WTC11 (cell line): ENCODE measurements at places on chromosomes 4 and X. TPM values are rescaled to one million over a fixed set of nuclear protein-coding genes. Genes with fewer than 3 reads are reported as not detected.

MYOZ2 gene
- not detected in 3 replicates for total RNA-seq

PRPS2 gene
- total RNA-seq = 33.4 to 40.8 TPM (median 38.4 TPM) in 3 replicates

UNC5C gene
- 0.25 to 1.0 TPM (median 0.30 TPM) in 3 replicates for total RNA-seq

LEF1 gene
- 1.2 to 1.6 TPM (median 1.3 TPM) in 3 replicates for total RNA-seq

CXCL1 gene
- total RNA-seq = 0.85 to 1.4 TPM (median 1.4 TPM) in 3 replicates

LIMCH1 gene
- 0.66 to 0.92 TPM (median 0.80 TPM) in 3 replicates for total RNA-seq

GABRG1 gene
- total RNA-seq = 0.17 to 0.34 TPM (median 0.30 TPM) in 3 replicates

DNA sequence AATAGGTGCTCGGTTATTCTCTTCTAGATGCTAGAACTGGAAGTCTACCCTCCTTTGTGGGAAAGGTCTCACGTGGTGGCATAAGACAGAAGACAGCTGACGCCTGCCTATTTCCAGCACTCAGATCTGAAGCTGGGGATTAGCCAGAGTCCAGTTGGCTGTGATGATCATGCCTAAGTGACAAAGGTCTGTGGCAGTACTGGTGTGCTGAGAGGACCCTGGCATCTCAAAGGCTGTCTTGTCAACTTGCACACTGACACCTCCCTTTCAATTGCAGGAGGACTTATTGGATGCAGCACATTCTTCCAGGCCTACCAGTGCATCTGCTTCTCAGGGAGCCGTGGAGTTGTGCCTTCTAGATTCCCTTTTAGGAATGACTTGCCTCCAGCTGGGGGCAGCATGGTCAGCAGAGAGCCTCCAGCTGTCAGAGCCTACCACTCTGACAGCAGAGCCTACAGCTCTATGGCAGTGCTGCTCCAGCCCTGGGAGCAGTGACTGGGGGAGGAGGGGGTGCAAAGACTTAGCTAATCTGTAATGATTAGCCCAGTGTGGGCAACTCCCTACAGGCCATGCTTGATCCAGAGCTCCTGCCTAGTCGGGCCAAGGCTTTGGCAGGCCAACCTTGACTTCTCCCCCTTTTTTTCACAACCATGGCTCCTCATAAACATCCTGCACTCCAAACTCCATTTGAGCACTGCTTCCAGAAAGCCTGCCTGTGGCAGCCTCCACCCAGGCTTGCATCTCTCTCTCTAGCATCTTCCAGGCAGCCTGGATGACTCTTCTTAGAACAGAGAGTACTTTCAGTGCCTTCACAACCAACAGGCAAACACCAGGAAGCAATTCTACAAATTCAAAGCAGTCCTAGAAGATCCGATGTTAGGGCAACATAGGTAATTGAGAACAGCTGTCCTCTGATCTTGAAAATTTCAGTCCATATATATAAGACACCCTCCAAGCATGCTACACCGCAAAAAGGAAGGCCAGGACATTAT lies 13.8 kb upstream of the FGFBP2 start:
- H3K36me3 ChIP-seq = peaks cover 28% of the 10 kb centered on the region
- no peaks in the 10 kb centered on the region for H3K27me3 ChIP-seq
- no peak overlapping the region for H3K4me3 ChIP-seq
- peaks cover 5% of the 10 kb centered on the region for H3K4me1 ChIP-seq

- peaks cover 4% of the 10 kb centered on the region; the same call in 1 of the 2 replicates for H3K36me3 ChIP-seq
- no peaks in the 10 kb centered on the region for H3K4me1 ChIP-seq
- no peak overlapping the region for H3K27ac ChIP-seq
- no peak for DNase-seq
- no peaks in the 10 kb centered on the region for H3K27me3 ChIP-seq
These were observed 29.3 kb downstream of the CLCN3 start for GRCh38 chr4:169649545-169650226.

- H3K36me3 ChIP-seq = no peaks in the 10 kb centered on the region
- H3K27ac ChIP-seq = no peak overlapping the region
- no peak overlapping the region for H3K4me3 ChIP-seq
These were observed 25.7 kb upstream of the CCKAR start for GRCh38 chr4:26515936-26516335.

GRCh38 chrX:45485719-45486118 lies 285.0 kb upstream of the DIPK2B start:
- no peak overlapping the region for H3K27ac ChIP-seq
- DNase-seq = no peak
- H3K4me3 ChIP-seq = no peak overlapping the region
- no peaks in the 10 kb centered on the region for H3K36me3 ChIP-seq
- H3K4me1 ChIP-seq = peaks cover 5% of the 10 kb centered on the region
- H3K27me3 ChIP-seq = no peaks in the 10 kb centered on the region

DNA sequence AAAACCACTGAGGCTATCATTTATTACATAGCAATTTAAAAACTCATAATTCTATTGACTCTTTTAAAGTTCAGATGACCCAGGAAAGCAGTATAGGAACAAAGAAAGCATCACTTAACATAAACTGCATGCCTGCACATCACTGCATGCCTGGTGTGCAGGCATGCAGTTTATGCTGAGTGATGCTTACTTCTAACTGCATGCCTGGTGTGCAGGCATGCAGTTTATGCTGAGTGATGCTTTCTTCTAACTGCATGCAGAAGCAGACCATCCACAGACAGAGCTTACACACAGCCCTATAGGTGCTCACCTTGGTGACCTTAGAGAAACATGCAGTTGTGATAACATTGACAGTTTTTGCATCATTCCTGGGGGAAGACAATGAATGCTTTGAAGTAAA lies 17.0 kb downstream of the SDAD1 start:
- no peak overlapping the region for H3K4me3 ChIP-seq
- H3K36me3 ChIP-seq = peaks cover 80% of the 10 kb centered on the region
- no peak for DNase-seq
- H3K27ac ChIP-seq = no peak overlapping the region
- no peaks in the 10 kb centered on the region for H3K27me3 ChIP-seq

GRCh38 chr4:79445371-79445781 lies 37.3 kb upstream of the GK2 start:
- no peaks in the 10 kb centered on the region for H3K36me3 ChIP-seq
- DNase-seq = peak; percentile 5
- H3K27me3 ChIP-seq = no peaks in the 10 kb centered on the region
- H3K27ac ChIP-seq = no peak overlapping the region
- H3K4me1 ChIP-seq = peaks cover 26% of the 10 kb centered on the region
- H3K4me3 ChIP-seq = no peak overlapping the region

DNA sequence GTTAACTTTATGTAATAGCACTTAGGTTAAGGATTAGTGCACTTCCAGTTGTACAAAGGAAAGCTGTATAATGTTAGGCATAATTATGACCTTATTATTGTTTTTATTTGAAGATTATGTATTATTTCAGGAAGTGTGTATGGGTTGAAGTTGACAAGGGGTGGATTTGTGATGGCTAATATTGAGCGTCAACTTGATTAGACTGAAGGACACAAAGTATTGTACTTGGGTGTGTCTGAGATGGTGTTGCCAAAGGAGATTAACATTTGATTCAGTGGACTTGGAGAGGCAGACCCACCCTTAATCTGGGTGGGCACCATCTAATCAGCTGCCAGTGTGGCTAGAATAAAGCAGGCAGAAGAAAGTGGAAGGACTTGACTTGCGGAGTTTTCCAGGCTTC lies 127.3 kb downstream of the PPARGC1A start:
- H3K27ac ChIP-seq = no peak overlapping the region
- H3K36me3 ChIP-seq = no peaks in the 10 kb centered on the region
- DNase-seq = no peak
- H3K4me1 ChIP-seq = peaks cover 12% of the 10 kb centered on the region

DNA sequence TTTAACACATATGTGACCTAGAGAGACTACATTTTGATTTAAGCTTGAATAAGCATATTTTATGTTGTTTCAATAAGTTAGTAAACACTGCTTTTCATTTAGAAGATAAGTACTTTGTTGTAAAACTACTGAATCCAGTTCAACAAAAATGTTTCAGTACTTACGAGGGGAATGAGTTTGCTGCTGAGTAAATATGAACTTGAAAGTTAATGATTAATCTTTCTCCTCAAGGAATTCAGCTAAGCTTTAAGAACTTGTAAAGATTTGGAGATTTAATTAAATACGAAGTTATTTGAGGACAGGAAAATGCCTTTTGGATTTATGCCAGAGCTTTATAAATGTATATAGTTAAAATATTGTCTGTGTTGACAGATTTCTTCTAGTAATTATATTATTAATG lies 933.0 kb upstream of the LCORL start:
- DNase-seq = no peak
- H3K4me3 ChIP-seq = no peak overlapping the region
- no peaks in the 10 kb centered on the region for H3K27me3 ChIP-seq
- H3K4me1 ChIP-seq = no peaks in the 10 kb centered on the region

DNA sequence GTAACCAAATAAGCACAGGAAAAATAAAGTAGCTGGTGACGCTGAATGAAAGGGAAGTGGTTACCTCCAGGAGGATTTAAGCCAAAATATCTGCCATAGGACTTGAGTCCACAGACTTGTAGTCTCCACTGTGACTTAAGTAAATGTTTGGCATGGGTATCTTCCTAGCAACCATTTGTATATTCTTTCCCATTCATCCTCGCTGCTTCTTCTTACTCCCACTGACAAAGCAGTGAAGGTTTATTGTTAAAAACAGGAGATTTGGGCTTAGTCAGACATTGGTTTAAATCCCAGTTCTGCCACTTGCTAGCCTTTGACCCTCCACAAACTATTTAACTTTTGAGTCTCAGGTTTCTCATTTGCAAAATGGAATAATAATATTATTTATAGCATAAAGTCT lies 22.3 kb downstream of the COL4A6 start:
- no peak overlapping the region for H3K4me3 ChIP-seq
- no peaks in the 10 kb centered on the region for H3K27me3 ChIP-seq
- H3K36me3 ChIP-seq = no peaks in the 10 kb centered on the region

DNA sequence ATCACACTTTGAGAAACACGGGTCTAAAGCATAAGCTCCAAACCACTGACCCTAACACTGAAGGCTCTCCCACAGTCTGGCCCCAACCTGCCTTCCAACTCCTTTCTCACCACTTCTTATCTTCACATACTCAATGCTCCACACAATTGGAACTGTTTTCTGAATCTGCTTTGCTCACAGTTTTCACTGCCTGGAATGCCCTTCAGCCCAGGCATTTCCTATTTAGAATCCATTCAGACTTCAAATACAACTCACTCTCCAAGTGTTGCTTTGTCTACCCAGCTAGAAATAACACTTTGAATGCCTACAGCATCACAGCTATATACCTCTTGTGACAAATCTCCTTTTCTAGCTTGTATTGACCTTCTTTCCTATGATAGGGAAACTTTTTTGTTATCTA lies 10.2 kb downstream of the OTUD4 start:
- no peak overlapping the region for H3K27ac ChIP-seq
- peaks cover 40% of the 10 kb centered on the region for H3K36me3 ChIP-seq
- H3K4me3 ChIP-seq = no peak overlapping the region
- H3K27me3 ChIP-seq = no peaks in the 10 kb centered on the region

DNA sequence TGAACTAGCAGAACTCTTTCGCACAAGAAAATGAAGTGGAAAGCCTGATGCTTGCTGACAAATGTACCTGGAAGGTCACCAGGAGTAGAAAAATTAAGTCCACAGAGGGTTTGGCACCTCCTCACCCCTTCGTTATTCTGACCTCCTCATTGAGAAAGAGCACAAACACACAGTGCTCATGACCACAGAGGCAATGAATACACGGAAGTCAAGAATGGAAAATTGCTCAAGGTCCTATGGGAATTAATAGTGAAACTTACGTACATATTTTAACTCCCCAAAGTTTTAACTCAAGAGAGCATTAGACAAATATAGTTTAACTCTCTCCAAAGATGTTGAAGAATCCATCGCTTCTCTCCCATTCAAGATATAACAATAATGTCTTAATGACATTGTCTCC lies 83.6 kb upstream of the CAMK2D start:
- no peak for DNase-seq
- H3K4me3 ChIP-seq = no peak overlapping the region
- no peaks in the 10 kb centered on the region for H3K27me3 ChIP-seq
- no peaks in the 10 kb centered on the region for H3K36me3 ChIP-seq
- no peak overlapping the region for H3K27ac ChIP-seq

GRCh38 chr4:111506706-111507105 lies 638.5 kb upstream of the FAM241A start:
- no peaks in the 10 kb centered on the region for H3K36me3 ChIP-seq
- H3K27ac ChIP-seq = no peak overlapping the region
- H3K27me3 ChIP-seq = no peaks in the 10 kb centered on the region
- no peak overlapping the region for H3K4me3 ChIP-seq
- DNase-seq = no peak
- 0 out of 2 replicates have a peak, but pooled peaks cover under 1% of the 10 kb centered on the region for H3K4me1 ChIP-seq

DNA sequence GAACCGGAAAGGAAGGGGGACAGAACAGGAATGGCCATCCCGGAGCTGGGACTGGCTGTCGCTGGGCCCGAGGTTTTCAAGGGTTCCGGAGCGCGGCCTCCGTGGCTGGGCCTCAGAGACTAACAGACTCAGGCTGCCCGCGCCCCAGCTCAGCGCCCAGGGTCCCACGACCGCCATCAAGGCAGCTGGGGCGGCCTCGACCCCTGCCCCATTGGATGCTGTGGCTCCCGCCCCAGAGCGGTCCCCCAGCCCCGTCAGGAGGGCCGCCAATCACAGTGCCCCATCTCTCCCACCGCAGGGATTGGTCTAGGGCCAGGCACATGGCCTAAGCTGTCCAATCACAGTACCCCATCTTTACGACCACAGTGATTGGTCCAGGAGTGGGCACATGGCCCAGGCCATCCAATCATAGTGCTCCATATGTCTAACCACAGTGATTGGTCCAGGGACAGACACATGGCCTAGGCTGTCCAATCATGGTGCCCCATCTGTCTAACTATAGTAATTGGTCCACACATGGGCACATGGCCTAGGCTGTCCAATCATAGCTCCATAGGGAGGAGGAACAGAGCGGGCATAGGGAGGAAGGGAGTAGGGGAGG lies 105.3 kb upstream of the NKX1-1 start:
- DNase-seq = peak; percentile 55
- H3K27ac ChIP-seq = no peak overlapping the region
- H3K4me3 ChIP-seq = no peak overlapping the region
- H3K27me3 ChIP-seq = no peaks in the 10 kb centered on the region

DNA sequence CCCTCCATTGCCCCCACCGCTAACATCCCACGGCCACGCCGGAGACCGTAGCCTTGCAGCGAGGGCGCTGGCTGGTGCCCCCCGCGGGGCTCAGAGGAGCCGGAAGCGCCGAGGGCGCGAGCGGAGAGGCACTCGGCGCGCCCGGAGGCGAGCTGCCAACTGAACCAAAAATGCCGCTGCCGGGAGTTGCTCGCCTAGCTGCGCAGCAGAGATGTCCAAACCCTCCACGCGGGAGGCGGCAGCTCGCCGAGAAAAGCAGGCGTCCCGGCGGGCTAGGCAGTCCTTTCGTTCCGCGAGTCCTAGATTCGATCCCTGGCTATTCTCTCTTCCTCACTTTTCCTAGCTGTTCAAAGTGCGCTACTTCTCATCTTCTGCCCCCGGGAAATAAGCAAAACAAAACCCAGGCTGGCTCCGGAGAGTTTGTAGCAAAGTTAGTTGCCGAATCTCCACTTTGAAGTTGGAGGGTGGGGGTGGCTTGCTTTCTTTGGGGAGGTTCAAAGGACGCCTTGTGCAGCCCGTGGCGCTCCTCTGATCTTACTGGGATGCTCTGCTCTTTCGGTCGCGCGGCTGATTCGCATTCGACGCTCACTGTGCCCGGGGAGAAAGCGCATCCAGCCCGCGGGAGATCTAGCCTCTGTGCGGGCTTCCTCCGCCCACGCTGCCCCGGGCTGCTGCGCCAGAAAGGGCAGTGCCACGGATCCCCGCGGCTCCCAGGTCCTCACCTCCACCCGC lies 723 bp downstream of the NKX6-1 start:
- peaks cover 73% of the 10 kb centered on the region for H3K4me1 ChIP-seq
- H3K4me3 ChIP-seq = peak overlapping the region; percentile 82
- no peaks in the 10 kb centered on the region for H3K36me3 ChIP-seq
- DNase-seq = peak; percentile 41
- peaks cover 99% of the 10 kb centered on the region for H3K27me3 ChIP-seq

GRCh38 chr4:98524230-98524629 lies 134.2 kb downstream of the TSPAN5 start:
- H3K27ac ChIP-seq = no peak overlapping the region
- H3K27me3 ChIP-seq = no peaks in the 10 kb centered on the region
- DNase-seq = no peak
- peaks cover 5% of the 10 kb centered on the region; the same call in 1 of the 2 replicates for H3K36me3 ChIP-seq
- no peak overlapping the region for H3K4me3 ChIP-seq
- peaks cover 30% of the 10 kb centered on the region for H3K4me1 ChIP-seq
